ENCODE measurements at places on chromosomes 11 and 22. TPM values are rescaled to one million over a fixed set of nuclear protein-coding genes. Genes with fewer than 3 reads are reported as not detected.

DNA sequence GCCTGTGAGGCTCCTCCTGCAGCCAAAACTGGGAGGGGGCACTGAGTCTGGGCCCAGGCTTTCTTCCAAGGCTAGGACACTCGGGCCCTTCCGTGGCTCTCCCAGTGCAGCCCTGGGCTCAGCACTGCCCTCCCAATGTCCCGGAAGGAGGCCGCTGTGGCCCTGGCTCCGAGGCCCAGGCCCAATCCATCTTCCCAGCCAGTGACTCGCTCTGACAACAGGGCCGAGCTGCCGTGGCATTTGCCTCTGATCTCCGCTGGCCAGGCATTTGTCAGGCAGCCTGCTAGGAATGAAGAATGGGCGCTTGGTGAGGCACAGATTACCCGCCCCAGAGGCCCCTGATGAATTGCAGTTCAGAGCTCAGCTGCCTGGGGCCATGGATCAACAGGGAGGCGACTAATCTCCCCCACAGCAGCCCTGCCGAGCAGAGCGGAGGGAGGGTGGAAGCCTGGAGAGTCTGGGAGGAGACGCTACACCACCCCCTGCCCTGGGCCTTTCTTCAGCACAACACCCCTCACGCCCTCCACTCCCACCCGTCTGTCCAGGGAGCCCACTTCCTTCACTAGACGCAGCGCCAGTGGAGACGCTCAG, 8.3 kb downstream of the FXYD2 start:
- DNase-seq, result no peak

GRCh38 chr11:92707173-92707619, 262.3 kb upstream of the MTNR1B start:
- peak; percentile 1 for DNase-seq

DNA sequence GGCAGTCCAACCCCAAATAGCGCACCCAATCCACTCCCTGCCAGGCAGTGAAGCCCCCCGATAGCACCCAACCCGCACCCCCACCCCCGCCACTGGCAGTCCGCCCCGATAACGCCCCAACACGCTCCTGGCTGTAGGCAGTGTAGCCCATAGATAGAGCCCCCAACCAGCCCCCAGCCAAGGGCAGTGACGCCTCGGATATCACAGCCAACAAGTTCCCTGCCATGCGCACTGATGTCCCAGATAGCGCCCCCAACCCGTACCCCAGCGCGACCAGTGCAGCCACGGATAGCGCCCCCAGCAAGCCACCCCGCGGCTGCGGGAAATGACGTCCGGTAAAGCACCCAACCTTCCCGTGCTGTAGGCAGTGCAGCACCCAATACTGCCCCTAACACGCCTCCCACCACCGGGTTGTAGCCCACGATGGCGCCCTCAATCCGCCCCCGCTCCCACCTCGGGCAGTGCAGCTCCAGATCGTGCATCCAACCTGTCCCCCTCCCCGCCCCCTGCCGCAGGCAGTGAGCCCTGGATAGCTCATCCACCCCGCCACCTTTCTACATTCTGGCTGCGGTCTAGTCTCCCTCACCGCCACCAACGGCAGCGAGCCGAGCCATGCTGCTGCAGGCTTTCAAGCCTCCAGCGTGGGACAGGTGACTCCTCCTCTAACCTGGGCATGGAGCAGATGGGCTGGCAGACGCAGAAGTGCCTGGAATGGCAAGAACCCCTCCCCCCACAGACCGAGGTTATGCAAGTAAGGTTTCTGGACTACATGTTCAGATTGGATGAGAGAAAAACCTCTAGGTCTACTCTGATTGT, 625 bp downstream of the RFPL2 start:
- DNase-seq, result no peak

GRCh38 chr11:4146070-4146771, 51.6 kb downstream of the RRM1 start:
- no peak for DNase-seq

DNA sequence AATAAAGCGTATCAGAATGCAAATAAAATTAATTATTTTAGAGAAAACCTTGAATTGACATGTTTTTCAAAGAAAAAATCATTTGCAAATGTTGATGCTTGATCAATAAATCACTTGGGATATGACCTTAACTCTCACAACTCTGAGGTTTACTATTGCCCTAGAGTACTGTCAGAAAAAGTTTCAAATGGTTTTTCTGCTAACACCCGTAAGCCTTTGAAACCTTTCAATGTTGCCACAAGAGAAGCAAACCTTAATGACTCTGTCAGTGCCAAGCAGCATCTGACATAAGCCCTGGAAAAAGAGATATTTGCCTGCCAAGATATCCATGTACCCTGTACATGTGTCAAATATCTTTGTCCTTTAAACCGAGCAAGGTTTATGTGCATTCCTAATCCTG, 384.3 kb upstream of the ARHGAP42 start:
- DNase-seq, result no peak

GRCh38 chr11:92101920-92102319, 122.7 kb upstream of the FAT3 start:
- no peak for DNase-seq

GRCh38 chr11:68052137-68052873, 13.5 kb downstream of the TCIRG1 start:
- no peak for DNase-seq

GRCh38 chr11:118435290-118435892, 901 bp upstream of the KMT2A start:
- no peak for DNase-seq

DNA sequence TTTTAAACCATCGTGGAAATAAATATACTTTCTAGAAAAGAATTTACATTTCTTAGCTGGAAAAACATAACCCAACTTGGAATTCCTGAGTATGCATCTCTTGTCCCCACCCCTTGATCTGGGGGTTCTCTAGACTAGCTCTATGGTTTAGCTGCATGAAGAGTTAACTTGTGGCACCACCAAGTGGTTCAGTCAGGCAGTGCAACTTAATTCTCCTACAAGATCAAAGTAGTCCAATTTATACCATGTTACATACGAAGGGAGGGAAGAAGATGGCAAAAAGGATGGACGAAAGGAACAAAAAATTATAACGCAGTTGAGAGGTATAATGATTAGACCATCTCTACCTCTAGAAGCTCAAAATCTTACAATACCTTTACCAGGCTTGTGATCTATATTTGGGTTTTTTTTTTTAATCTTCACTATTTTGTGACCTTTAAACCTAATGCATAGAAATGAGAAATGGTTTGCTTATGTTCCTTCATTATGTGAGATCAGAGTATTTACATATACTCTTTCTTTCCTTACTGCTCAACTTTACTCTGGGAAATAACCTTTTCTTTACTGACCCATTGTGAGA, 28.5 kb upstream of the ALKBH3 start:
- no peak for DNase-seq

DNA sequence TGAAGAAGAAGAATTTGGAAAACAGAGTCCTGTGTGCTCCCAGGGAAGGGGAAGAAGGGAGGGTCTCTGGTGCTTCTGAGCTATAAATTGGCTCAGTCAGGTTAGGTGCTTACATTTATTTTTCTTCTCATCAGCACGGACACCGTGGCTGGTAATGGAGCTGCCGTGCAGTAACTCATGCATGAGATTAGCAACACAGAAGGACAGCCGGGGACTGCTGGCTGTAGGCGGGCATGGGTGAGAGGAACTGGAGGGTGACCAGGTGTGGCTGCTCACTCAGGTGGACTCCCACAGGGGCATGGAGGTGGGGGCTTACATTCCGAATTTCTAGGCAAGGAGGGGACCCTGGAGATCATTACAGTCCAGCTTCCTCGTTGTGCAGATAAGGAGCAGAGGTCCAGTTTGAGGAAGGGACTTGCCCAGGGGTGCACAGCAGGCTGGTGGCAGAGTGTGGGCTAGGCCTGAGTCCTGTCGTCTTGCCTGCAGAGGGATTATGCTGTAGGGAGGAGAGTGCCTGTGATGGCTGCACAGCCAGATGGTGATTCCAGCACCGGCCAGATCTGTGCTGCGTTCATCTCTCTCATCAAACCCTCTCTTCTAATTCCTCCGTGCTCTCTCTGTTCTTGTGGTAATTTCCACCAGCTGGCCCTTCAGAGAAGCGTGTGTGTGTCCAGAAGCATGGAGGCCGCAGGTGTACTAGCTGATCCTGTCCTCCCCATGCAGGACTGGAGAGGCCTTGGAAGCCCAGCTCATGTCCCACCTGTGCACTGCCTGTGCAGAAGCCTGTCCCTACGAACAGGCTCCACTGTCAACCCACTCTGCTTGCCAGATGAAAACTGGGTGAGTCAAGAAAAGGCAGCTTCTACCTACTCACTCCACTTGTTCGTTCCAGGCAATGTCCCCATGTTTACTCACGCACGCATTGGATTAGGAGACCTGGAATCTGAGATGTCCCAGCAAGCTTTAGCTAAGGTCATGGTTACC, 78.9 kb downstream of the NTM start:
- no peak for DNase-seq

The PMM1 gene
- total RNA-seq, result 61.2 TPM

The PNPLA3 gene
- 7.6 TPM for total RNA-seq

The ACAD8 gene
- total RNA-seq, result 18.1 TPM

The C11orf65 gene
- 0.81 TPM for total RNA-seq

The SF3B2 gene
- 229 TPM for total RNA-seq

The SLC43A3 gene
- total RNA-seq, result 127 TPM

Data from epithelial cell of proximal tubule (primary cell).